ENCODE measurements at places on chromosomes 6 and 20. TPM values are rescaled to one million over a fixed set of nuclear protein-coding genes. Genes with fewer than 3 reads are reported as not detected.
A peak's percentile ranks its signal among the peaks of the same experiment; 100 is the strongest.

TREM2 gene
- total RNA-seq: not detected

PRRT1 gene
- total RNA-seq: not detected

HSPA1A gene
- 214 TPM for total RNA-seq

DNA sequence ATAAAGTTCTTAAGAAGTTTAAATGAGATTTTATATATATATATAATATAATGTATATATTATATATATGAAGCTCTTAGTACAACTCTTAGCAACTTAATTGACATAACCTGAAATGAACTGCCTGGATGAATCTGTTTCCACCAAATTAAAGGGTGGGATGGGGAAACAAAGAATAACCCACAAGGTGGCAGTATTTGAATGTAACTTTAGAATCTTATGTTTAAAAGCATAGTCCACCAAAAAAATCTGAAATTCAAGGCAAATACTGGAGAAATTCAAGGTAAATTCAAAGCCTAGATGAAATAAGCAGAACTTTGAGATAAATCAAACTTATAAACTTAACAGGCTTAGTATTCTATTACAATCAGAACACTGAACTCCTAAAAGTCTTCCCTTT is 4.4 kb upstream of the IBTK start:
- H3K36me3 ChIP-seq: peaks cover 4% of the 10 kb centered on the region
- DNase-seq: peak; percentile 23
- no peak overlapping the region for H3K27ac ChIP-seq

DNA sequence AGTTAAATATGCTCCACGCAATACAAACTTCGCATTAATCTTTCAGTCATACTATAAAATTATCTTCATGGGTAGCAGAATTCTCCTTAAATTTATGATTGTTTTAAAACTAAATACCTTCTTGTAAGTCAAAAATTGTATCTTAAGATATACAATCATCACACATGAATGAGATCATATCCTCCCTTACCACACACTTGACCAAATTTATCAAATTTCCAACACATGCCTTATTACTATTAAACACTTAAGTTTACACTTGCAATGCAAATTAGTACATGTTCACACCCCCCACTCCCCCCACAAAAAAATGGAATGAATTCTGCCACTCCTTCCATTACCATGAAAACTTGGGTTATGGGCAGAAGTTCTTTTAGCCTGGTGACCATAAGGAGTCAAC is 13.8 kb downstream of the RANBP9 start:
- DNase-seq: no peak
- no peak overlapping the region for H3K27ac ChIP-seq
- H3K4me1 ChIP-seq: peaks cover 42% of the 10 kb centered on the region
- peaks cover 25% of the 10 kb centered on the region for H3K36me3 ChIP-seq

DNA sequence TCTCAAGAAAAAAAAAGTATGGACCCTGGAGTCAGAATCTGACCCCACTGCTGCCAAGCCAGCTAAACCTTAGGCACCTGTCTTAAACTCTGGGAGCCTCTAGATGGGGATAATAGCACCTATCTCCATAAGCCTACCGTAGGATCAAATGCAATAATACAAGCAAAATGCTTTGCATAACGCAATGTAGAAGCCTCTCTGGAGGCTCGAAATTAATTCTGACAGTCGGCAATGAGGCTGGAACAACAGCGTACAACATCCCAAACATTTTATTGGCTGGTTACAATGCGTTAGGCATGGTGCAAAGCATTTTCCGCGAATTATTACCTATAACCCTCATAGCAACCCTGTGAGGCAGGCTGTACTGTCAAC is 521 bp downstream of the CDK5RAP1 start:
- H3K27ac ChIP-seq: no peak overlapping the region
- H3K27me3 ChIP-seq: no peaks in the 10 kb centered on the region
- H3K4me3 ChIP-seq: peak overlapping the region; percentile 64
- peaks cover 9% of the 10 kb centered on the region for H3K36me3 ChIP-seq
- no peak for DNase-seq

DNA sequence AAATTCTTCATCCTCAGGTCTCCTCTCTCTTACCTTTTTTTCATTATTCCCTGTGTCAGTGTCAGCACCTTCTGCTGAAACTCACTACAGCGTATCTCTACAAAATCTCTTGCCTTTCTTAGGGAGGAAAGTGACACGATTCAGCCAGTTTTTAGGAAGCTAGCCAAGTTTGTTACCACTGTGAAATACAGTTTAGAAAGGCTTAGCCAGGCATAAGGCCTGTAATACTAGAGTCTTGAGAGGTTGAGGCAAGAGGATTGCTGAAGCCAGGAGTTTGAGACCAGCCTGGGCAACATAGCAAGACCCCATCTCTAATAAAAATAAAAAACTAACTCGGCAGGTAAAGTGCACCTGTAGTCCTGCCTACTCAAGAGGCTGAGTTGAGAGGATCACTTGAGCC is 16.7 kb downstream of the TAB2 start:
- peak overlapping the region; percentile 27 for H3K27ac ChIP-seq
- no peak overlapping the region for H3K4me3 ChIP-seq
- H3K27me3 ChIP-seq: no peaks in the 10 kb centered on the region
- H3K4me1 ChIP-seq: peaks cover 63% of the 10 kb centered on the region

- no peak overlapping the region for H3K27ac ChIP-seq
- no peak for DNase-seq
- no peak overlapping the region for H3K4me3 ChIP-seq
- no peaks in the 10 kb centered on the region for H3K36me3 ChIP-seq
Measured at GRCh38 chr20:9627219-9627618, 112.8 kb downstream of the LAMP5 start.

DNA sequence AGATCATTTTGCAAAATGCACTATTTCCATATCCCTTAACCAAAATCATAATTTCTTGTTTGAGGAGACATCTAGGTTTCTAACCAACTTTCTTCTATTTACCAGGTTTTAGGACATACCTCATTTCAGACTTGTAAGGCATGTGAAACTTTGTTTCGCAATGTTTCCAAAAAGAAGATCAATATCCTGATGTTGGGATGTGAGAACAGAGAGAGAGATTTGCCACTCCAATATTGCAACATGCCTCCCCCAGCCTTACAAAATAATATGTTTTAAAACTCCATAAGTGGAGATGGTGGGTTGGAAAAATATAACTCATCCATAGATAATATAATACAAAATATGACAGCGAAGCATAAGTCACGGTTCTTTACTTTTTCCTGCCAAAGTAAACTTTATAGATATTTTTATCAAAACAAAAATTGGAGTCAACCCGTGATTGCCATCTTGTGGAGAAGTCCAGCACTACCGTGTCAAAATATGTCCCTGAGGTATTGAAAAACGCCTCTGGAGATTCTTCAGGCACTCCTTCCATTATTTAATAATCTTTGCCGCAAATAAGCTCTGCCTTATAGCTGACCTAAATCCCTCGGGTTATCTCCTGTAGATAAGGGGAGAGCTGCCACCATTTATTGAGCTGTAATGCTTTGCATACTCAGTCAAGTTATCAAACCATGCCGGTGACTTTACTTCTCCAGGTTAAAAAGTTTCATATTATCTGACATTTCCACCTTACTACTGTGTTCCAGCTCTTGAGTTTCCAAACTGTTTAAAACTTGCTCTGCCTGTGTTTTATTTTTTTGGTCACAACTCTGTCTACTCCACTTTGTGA is 534.2 kb downstream of the HACE1 start:
- H3K4me3 ChIP-seq: no peak overlapping the region
- H3K27ac ChIP-seq: no peak overlapping the region
- no peaks in the 10 kb centered on the region for H3K36me3 ChIP-seq
- H3K4me1 ChIP-seq: no peaks in the 10 kb centered on the region
- no peaks in the 10 kb centered on the region for H3K27me3 ChIP-seq

- peaks cover 64% of the 10 kb centered on the region for H3K36me3 ChIP-seq
- no peak for DNase-seq
- peak overlapping the region; percentile 88 for H3K4me3 ChIP-seq
- no peak overlapping the region for H3K27ac ChIP-seq
- H3K4me1 ChIP-seq: peaks cover 62% of the 10 kb centered on the region
- no peaks in the 10 kb centered on the region for H3K27me3 ChIP-seq
Measured at GRCh38 chr20:49984426-49985153, 1.8 kb downstream of the SNAI1 start.

DNA sequence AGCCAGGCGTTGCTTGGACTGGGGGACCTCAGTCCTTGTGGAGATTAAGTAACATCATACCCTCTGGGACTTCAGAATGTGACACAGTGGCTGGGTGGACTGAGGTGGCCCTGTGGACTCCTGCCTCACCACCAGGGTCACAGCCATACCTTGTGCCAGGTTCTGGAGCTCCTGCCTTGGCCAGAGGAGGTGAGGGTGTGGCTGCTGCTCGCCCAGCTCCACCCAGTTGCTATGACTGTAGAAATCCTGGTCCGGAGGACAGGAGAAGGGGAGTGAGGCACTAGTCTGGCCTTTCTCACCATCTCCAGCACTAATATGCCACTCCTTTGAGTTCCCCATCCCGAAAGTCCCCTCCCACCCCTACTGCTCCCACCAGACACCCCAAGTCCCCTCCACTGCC is 1.9 kb downstream of the VWA7 start:
- H3K27ac ChIP-seq: no peak overlapping the region
- DNase-seq: no peak
- peaks cover 28% of the 10 kb centered on the region for H3K36me3 ChIP-seq

GRCh38 chr6:149440735-149441671 is 40.9 kb downstream of the SUMO4 start:
- no peaks in the 10 kb centered on the region for H3K36me3 ChIP-seq
- H3K4me1 ChIP-seq: peaks cover 3% of the 10 kb centered on the region
- H3K27ac ChIP-seq: no peak overlapping the region
- H3K4me3 ChIP-seq: no peak overlapping the region
- H3K27me3 ChIP-seq: no peaks in the 10 kb centered on the region

- H3K27me3 ChIP-seq: no peaks in the 10 kb centered on the region
- H3K36me3 ChIP-seq: no peaks in the 10 kb centered on the region
- no peak overlapping the region for H3K27ac ChIP-seq
- H3K4me1 ChIP-seq: no peaks in the 10 kb centered on the region
- H3K4me3 ChIP-seq: no peak overlapping the region
Measured at GRCh38 chr6:138454981-138455706, 44.1 kb downstream of the NHSL1 start.

GRCh38 chr6:30397697-30398096 is 52.7 kb downstream of the RPP21 start:
- DNase-seq: no peak
- no peak overlapping the region for H3K27ac ChIP-seq
- peaks cover 28% of the 10 kb centered on the region for H3K27me3 ChIP-seq
- H3K4me1 ChIP-seq: no peaks in the 10 kb centered on the region

DNA sequence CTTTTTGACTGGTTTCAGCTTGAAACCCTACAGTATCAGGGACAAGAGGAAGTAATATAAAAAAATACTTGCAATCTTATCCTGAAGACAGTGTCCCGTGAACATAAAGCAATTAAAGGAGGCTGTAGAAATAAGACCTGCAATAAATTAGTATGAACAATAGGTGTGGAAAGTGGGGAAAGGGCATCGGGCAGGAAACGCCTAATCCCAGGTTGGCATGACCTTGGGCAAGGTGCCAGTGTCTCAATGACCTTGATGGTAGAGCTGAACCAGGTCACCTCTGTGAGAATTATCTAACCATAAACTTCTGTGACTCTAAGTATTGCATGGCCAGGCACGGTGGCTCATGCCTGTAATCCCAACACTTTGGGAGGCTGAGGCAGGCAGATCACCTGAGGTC is 115.2 kb downstream of the LY86 start:
- H3K27ac ChIP-seq: no peak overlapping the region
- no peak overlapping the region for H3K4me3 ChIP-seq
- peaks cover 10% of the 10 kb centered on the region for H3K4me1 ChIP-seq
- no peak for DNase-seq
- no peaks in the 10 kb centered on the region for H3K36me3 ChIP-seq

DNA sequence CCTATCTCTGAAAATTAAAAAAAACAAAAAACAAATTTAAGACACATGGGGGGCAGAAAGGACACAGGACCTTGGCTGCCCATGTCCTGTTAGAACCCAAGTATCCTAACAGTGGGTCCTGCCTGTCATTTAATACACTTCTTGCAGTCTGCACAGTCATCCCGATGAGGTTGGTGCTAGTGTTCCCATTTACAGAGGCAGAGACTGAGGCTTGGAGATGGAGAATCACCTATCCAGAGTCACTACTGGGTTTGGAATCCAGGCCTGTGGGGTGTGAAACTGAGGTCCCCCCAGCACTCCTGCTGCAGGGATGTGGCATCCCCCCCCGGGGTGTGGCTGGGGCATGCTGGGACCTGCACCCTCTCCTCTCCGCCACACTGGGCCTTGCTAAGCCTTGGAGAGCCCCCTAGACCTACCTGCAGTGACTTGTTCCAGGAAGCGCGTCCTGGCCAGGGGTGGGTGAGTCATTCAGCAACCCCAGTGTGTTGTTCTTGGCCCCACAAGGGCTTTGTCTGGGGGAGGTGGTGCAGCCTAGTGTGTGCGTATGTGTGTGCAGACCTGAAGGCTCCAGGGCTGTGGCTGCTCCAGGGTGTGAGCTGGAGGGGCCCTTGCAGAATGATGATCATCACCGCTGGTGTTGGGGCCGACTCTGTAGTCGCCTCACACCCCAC is 49.7 kb downstream of the BCAS4 start:
- no peak overlapping the region for H3K27ac ChIP-seq
- H3K36me3 ChIP-seq: no peaks in the 10 kb centered on the region
- H3K4me3 ChIP-seq: no peak overlapping the region
- no peaks in the 10 kb centered on the region for H3K27me3 ChIP-seq
- peaks cover 7% of the 10 kb centered on the region for H3K4me1 ChIP-seq

- H3K27me3 ChIP-seq: no peaks in the 10 kb centered on the region
- peak overlapping the region; percentile 9 for H3K4me3 ChIP-seq
- peaks cover 29% of the 10 kb centered on the region for H3K4me1 ChIP-seq
- no peak overlapping the region for H3K27ac ChIP-seq
- no peaks in the 10 kb centered on the region for H3K36me3 ChIP-seq
- peak; percentile 44 for DNase-seq
Measured at GRCh38 chr6:7673063-7673536, 52.8 kb upstream of the BMP6 start.

GRCh38 chr6:81864124-81864523 is 111.6 kb upstream of the TENT5A start:
- peaks cover 18% of the 10 kb centered on the region for H3K4me1 ChIP-seq
- no peak for DNase-seq
- H3K36me3 ChIP-seq: no peaks in the 10 kb centered on the region
- H3K27ac ChIP-seq: no peak overlapping the region
- no peaks in the 10 kb centered on the region for H3K27me3 ChIP-seq
- H3K4me3 ChIP-seq: no peak overlapping the region

GRCh38 chr6:351867-352289 is 39.7 kb upstream of the IRF4 start:
- DNase-seq: no peak
- H3K4me1 ChIP-seq: no peaks in the 10 kb centered on the region
- no peak overlapping the region for H3K27ac ChIP-seq
- no peak overlapping the region for H3K4me3 ChIP-seq

DNA sequence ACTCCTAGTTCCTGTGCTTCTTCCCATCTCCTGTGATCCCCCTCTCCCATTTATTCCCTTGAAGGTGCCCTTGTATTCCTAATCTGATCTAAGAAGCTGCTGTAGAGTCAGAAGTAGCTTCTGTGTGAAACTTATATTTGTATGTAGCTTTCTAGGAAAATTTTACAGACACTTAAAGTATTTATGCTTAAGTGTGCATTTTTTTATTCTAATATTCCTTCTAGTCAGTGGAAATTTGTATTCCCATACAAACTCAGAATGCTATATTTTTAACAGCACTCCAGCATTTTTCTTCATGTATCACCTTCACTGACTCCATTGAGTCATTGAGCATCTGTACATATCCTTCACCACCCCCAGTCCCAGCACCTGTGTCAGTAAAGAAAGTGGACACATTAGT is 12.7 kb downstream of the ZKSCAN8 start:
- no peak for DNase-seq
- H3K4me1 ChIP-seq: no peaks in the 10 kb centered on the region
- no peak overlapping the region for H3K27ac ChIP-seq
- no peak overlapping the region for H3K4me3 ChIP-seq
- H3K27me3 ChIP-seq: no peaks in the 10 kb centered on the region
- H3K36me3 ChIP-seq: peaks cover 84% of the 10 kb centered on the region

All from SJSA1 (cell line).